ENCODE measurements at places on chromosomes 6 and 20.

DNA sequence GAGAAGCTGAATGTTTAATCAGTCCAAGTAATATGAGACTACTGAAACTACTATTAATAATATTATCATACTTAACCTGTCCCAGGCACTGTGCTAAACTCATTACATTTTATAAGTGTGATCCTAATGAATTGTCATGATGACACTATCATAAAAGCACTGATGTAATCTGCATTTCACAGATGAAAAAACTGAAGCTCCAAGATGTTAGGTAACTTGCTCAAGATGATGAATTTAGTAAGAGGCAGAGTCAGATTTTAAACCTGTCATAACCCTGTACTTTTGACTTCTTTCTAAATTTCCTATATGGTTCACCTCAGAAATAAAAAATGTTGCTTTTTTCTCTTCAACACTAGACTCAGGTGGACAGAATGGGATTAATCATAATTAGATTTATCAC, 237.6 kb downstream of the ALDH8A1 start:
- DNase-seq: no peak

GRCh38 chr6:156820089-156820798, 43.1 kb downstream of the ARID1B start:
- no peak for DNase-seq

GRCh38 chr20:10286356-10286755, 67.7 kb downstream of the SNAP25 start:
- DNase-seq: no peak

DNA sequence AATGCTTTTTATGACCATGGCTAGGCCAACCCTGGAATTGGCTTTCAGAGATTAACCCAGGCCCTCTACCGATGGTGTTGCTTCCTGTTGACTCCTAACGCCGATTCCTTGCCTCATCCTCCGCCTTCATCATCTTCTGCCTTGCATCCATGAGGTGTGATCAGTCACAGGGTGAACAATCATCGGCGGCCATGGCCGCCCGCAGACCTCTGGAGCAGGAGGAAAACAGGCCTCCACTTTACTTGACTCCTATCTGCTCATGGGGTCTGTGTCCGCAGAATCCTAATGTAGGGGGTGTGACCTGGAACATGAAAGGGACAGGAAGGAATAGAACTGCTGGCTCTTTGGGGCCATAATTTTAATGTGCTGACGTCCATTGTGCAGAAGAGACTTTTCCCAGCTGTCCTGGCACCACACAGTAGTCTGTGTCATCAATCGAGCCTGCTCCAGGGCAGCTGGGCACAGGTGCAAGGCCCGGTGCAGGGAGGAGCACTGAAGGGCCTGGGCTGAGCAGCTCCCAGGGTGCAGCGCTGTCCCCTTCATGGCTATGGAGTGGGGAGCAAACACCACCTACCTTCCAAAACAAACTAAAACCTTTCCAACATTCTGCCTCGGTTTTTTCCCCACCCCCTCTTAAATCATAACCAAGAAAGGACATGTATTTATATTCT, 8.0 kb downstream of the SLC22A3 start:
- DNase-seq: no peak

DNA sequence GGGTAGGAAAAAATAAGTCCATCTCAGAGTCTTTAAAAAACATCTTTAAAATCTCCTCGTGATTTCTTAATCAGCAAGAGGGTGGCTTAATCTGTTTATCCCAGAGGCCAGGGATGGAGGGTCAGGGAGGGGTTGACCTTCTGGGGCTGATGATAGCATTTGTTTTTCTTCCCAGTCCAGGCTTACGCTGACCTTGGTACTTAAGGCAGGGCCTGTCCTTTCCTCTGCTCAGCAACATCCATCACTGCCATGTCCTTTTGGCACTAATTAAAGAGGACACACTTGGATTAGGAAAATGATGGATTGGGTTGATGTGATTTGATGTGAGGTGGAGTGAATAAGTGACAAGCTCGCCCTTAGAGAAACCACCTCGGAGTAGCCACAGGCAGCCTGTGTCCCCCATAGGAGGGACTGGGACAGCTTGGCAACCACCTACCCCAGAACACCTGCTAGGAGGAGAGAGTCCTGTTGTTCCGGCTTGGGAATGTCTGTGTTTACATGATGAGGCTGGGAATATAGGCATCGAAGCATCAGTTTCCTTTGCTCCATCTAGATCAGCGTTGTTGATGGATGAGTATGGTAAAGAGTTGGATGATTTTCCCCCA, 44.2 kb downstream of the PHACTR3 start:
- DNase-seq: no peak

- DNase-seq: no peak
These were observed 23.5 kb upstream of the CDH22 start for GRCh38 chr20:46331611-46332361.

DNA sequence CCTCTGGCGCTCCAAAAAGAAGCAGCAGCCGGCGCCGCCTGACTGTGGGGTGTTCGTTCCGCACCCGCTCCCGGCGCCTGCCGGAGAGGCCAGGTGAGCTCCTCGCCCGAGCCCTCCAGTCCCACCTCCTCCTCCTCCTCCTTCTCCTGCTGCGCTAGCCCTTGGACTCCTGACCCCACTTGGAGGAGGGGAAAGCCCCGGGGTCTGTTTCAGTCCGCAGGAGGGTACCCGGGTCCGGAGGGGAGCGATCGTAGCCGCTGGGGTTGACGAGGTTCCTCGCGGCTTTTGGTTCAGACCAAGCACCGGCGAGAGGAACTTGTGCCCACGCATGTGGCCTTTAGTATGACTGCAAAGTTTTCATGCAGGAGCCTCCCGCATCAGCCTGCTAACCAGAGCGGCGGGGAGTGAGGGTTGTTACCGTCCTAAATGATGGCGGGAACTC, 493 bp downstream of the CRYBG1 start:
- DNase-seq: no peak

Data from D721Med (cell line).